ENCODE measurements at places on chromosomes 4 and X.

- DNase-seq = no peak
- H3K27me3 ChIP-seq = no peaks in the 10 kb centered on the region
- no peaks in the 10 kb centered on the region for H3K36me3 ChIP-seq
- H3K4me3 ChIP-seq = no peak overlapping the region
- H3K27ac ChIP-seq = no peak overlapping the region
Observed at GRCh38 chrX:98956014-98956413, 1454.1 kb downstream of the PCDH19 start.

DNA sequence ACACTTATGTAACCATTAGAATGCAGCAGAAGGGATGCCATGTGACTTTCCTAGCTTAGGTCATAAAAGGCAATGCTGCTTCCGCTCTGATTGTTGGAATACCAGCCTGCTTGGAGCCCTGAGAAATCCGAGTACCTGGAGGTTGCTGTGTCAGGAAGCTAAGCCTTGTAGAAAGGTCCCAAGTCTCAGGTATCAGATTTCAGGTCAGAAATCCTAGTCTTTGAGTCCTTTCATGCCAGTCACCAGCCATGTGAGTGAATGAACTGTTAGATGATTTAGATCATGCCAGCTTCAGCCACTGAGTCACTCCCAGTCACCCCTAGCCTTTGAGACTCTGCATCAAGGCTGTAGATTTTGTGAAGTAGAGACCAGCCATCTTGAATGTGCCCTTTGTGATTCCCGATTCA, 23.5 kb downstream of the RAP1GDS1 start:
- H3K4me3 ChIP-seq = no peak overlapping the region
- H3K27me3 ChIP-seq = no peaks in the 10 kb centered on the region
- peaks cover 6% of the 10 kb centered on the region for H3K4me1 ChIP-seq

- no peak for DNase-seq
- H3K27ac ChIP-seq = no peak overlapping the region
- H3K4me3 ChIP-seq = no peak overlapping the region
- H3K36me3 ChIP-seq = no peaks in the 10 kb centered on the region
- no peaks in the 10 kb centered on the region for H3K4me1 ChIP-seq
Observed at GRCh38 chr4:2647403-2648158, 108.6 kb downstream of the TNIP2 start.

DNA sequence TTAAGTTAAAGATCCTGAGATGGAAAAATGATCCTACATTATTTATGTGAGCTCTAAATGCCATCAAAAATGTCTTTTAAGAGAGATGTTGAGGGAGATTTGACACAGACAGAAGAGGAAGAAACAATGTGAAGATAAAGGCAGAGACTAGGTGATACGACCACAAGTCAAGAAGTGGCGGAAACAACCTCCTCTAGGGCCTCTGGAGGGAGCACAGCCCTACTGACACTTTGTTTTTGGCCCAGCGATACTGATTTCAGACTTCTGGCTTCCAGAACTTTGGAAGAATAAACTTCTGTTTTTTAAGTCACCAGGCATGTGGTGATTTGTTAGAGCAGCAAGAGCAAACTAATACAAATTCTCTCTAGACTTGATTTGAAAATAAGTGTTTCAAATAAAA, 1216.1 kb downstream of the FSTL5 start:
- no peak for DNase-seq
- H3K36me3 ChIP-seq = no peaks in the 10 kb centered on the region
- no peaks in the 10 kb centered on the region for H3K27me3 ChIP-seq
- H3K4me3 ChIP-seq = no peak overlapping the region
- H3K27ac ChIP-seq = no peak overlapping the region
- H3K4me1 ChIP-seq = no peaks in the 10 kb centered on the region

GRCh38 chrX:15399962-15400391, 15.8 kb upstream of the VEGFD start:
- no peaks in the 10 kb centered on the region for H3K36me3 ChIP-seq
- H3K27me3 ChIP-seq = no peaks in the 10 kb centered on the region
- H3K4me1 ChIP-seq = no peaks in the 10 kb centered on the region

GRCh38 chr4:115537387-115537786, 424.0 kb upstream of the NDST4 start:
- H3K27ac ChIP-seq = no peak overlapping the region
- no peaks in the 10 kb centered on the region for H3K4me1 ChIP-seq
- no peak overlapping the region for H3K4me3 ChIP-seq
- H3K36me3 ChIP-seq = no peaks in the 10 kb centered on the region
- no peak for DNase-seq

DNA sequence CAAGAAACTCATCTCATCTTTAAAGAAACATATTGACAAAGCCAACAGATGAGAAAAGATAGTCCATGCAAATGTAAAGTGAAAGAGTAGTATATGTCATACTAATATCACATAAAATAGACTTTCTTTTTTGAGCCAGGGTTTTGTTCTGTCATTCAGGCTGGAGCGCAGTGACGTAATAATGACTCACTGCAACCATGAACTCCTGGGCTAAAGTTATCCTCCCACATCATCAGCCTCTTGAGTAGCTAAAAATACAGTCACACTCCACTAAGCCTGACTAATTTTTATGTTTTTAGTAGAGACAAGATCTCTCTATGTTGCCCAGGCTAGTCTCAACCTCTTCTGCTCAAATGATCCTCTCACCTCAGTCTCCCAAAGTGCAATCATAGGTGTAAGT, 51.8 kb upstream of the TRAM1L1 start:
- DNase-seq = no peak
- H3K27ac ChIP-seq = no peak overlapping the region
- H3K4me1 ChIP-seq = no peaks in the 10 kb centered on the region

GRCh38 chrX:15050395-15050794, 177.2 kb downstream of the MOSPD2 start:
- no peak for DNase-seq
- H3K36me3 ChIP-seq = no peaks in the 10 kb centered on the region
- no peaks in the 10 kb centered on the region for H3K4me1 ChIP-seq
- H3K4me3 ChIP-seq = no peak overlapping the region
- no peak overlapping the region for H3K27ac ChIP-seq

GRCh38 chrX:129908636-129909035, 2.7 kb downstream of the UTP14A start:
- no peak overlapping the region for H3K27ac ChIP-seq
- H3K36me3 ChIP-seq = peaks cover 53% of the 10 kb centered on the region
- peak; percentile 65 for DNase-seq

GRCh38 chrX:136825771-136826170, 45.0 kb upstream of the ARHGEF6 start:
- H3K4me3 ChIP-seq = no peak overlapping the region
- H3K27ac ChIP-seq = no peak overlapping the region
- no peak for DNase-seq
- no peaks in the 10 kb centered on the region for H3K4me1 ChIP-seq
- H3K36me3 ChIP-seq = no peaks in the 10 kb centered on the region

DNA sequence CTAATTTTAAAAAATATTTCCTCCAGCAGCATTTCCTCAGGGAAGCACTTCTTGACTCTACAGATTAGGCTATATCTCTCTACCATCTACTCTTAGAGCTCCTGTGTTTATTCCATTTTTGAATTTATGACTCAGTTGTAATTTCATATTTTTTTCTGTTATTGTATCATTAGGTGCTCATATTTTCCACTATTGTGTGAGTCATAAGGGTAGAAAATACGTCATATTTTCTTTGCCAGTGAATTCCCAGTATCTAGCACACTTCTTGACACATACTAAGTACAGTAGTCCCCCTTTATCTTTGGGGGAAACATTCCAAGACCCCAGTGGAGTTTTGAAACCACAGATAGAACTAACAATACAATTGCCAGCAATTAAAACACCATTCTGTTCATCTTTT, 431.2 kb downstream of the GASK1B start:
- no peak overlapping the region for H3K27ac ChIP-seq
- no peaks in the 10 kb centered on the region for H3K36me3 ChIP-seq
- H3K4me1 ChIP-seq = no peaks in the 10 kb centered on the region
- DNase-seq = no peak
- no peak overlapping the region for H3K4me3 ChIP-seq

- no peak for DNase-seq
- no peak overlapping the region for H3K4me3 ChIP-seq
- H3K4me1 ChIP-seq = no peaks in the 10 kb centered on the region
- H3K27ac ChIP-seq = no peak overlapping the region
- no peaks in the 10 kb centered on the region for H3K27me3 ChIP-seq
- no peaks in the 10 kb centered on the region for H3K36me3 ChIP-seq
Observed at GRCh38 chr4:112038861-112039260, 106.4 kb upstream of the FAM241A start.

- no peaks in the 10 kb centered on the region for H3K36me3 ChIP-seq
- no peaks in the 10 kb centered on the region for H3K4me1 ChIP-seq
- H3K27me3 ChIP-seq = no peaks in the 10 kb centered on the region
- no peak overlapping the region for H3K4me3 ChIP-seq
- DNase-seq = no peak
- H3K27ac ChIP-seq = 0 out of 2 replicates have a peak overlapping the region, but pooled peaks have one; percentile 3
Observed at GRCh38 chr4:147447786-147448185, 33.1 kb upstream of the EDNRA start.

DNA sequence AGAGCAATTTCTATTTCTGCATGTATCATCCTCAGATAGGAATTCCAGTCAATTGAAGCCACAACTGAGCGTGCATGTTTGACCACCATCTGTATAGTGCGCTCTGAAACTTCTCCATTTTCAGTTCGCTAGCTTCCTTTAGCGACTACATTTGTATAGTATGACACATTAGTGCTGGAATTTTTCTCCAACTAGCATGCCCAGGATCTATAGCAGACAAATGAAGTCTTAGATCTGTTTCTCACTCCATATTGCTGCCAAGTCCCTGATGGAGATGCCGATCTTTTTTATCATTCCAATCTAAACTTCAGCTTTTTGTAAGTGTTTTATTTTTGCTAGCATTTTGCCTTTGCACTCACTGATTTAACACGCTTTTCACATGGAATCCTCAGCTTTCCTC, 774.8 kb upstream of the TENM3 start:
- H3K27ac ChIP-seq = no peak overlapping the region
- DNase-seq = no peak
- H3K27me3 ChIP-seq = no peaks in the 10 kb centered on the region
- H3K36me3 ChIP-seq = no peaks in the 10 kb centered on the region
- H3K4me1 ChIP-seq = no peaks in the 10 kb centered on the region
- H3K4me3 ChIP-seq = no peak overlapping the region

GRCh38 chrX:12817528-12817927, 26.3 kb downstream of the PRPS2 start:
- DNase-seq = no peak
- no peak overlapping the region for H3K27ac ChIP-seq
- no peaks in the 10 kb centered on the region for H3K4me1 ChIP-seq
- H3K27me3 ChIP-seq = no peaks in the 10 kb centered on the region

DNA sequence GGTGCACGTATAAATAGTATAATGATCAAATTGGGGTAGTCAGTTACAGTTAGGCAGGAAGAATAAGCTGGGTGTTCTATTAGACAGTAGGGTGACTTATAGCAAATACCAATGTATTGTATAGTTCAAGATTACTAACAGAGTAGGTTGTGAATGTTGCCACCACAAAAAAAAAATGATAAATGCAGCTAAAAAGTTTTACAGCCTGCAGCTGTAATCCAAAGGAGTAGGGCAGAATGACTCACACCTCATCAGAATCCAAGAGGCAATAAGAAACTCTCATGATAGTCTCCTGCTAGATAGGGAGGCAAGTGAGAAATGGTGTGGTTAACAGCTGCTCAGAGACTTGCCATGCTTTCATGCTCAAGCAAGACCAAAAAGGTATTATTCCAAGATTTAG, 19.6 kb upstream of the TCEAL4 start:
- no peaks in the 10 kb centered on the region for H3K27me3 ChIP-seq
- H3K27ac ChIP-seq = no peak overlapping the region
- no peaks in the 10 kb centered on the region for H3K4me1 ChIP-seq
- H3K36me3 ChIP-seq = no peaks in the 10 kb centered on the region
- no peak overlapping the region for H3K4me3 ChIP-seq

DNA sequence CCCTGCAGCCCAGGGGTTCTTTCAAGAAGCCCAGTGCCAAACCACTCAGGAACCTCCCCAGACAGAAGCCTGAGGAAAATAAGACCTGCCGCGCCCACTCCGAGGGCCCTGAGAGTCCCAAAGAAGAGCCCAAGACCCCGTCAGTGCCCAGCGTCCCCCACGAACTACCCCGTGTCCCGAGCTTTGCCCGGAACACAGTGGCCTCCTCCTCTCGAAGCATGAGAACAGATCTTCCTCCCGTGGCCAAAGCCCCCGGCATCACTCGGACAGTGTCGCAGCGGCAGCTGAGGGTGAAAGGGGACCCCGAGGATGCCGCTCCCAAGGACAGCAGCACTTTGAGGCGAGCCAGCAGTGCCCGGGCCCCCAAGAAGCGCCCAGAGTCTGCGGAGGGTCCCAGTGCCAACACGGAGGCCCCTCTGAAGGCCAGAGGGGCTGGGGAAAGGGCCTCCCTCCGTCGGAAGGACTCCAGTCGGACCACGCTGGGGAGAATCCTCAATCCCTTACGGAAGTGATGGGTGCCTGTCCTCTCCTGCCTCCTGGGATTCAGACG, 40.2 kb downstream of the FHDC1 start:
- DNase-seq = no peak
- H3K27me3 ChIP-seq = no peaks in the 10 kb centered on the region
- no peak overlapping the region for H3K4me3 ChIP-seq
- no peak overlapping the region for H3K27ac ChIP-seq
- H3K36me3 ChIP-seq = peaks cover 6% of the 10 kb centered on the region
- H3K4me1 ChIP-seq = peaks cover 43% of the 10 kb centered on the region

DNA sequence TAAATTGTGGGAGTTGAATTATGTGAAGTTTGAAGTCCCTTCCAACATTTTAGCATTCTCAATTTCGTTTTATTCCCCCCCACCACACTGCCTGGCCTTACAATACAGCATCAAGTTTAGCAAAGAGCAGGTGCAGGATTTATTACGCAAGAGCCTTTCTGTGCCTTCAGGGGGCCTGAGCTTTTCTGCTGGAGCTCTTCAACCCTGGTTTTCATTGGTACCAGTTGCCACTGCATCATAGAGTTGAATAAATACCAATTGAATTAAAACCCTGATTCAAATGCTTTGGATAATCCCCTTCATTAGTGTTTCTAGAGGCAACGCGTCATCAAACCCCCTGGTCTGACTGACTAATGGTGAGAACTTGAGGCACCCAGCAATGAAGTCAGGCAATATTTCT, 43.6 kb upstream of the KIT start:
- H3K27ac ChIP-seq = no peak overlapping the region
- H3K4me1 ChIP-seq = no peaks in the 10 kb centered on the region
- DNase-seq = no peak
- no peak overlapping the region for H3K4me3 ChIP-seq
- no peaks in the 10 kb centered on the region for H3K36me3 ChIP-seq

DNA sequence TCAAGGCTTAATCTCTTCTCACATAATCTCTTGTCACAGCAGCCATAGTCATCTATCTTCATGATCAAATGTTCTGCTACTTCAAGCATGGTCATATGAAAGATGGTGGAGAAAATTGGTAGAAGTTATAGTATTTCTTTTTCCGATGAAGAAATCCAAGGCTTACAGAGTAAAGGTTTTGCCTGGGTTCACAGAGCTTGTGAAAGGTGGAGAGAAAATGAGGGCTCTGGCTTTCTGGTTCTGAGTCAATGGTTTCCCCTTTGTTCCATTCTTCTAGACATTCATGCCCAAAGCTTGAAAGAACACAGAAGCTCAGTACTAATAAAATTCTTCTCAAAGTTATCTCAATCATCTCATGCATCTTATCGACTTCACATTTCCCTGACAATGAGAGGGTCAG, 36.1 kb downstream of the CLNK start:
- no peak for DNase-seq
- H3K4me3 ChIP-seq = no peak overlapping the region
- no peaks in the 10 kb centered on the region for H3K36me3 ChIP-seq
- no peaks in the 10 kb centered on the region for H3K27me3 ChIP-seq
- H3K27ac ChIP-seq = no peak overlapping the region

Measured in PC-9 (cell line).